ENCODE measurements at places on chromosomes 7 and 10.
A peak's percentile ranks its signal among the peaks of the same experiment; 100 is the strongest.

GRCh38 chr7:153389261-153389660 lies 629.7 kb downstream of the ACTR3B start:
- no peak for DNase-seq

DNA sequence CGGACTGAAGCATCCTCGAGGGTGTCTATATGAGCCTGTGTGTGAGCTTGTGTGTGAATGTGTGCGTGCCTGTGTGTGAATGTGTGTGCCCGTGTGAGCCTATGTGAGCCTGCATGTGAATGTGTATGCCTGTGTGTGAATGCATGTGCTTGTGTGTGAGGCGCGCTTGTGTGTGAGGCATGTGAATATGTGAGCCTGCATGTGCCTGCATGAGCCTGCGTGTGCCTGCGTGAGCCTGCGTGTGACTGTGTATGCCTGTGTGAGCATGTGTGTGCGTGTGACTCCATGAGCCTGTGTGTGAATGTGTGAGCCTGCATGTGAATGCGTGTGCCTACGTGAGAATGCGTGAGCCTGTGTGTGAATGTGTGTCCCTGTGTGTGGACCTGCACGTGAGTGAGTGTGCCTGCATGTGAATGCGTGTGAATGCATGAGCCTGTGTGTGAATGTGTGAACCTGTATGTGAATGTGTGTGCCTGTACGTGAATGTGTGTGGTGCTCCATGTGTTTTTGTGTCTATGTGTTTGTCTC lies 33.4 kb downstream of the PDGFA start:
- DNase-seq, result no peak

DNA sequence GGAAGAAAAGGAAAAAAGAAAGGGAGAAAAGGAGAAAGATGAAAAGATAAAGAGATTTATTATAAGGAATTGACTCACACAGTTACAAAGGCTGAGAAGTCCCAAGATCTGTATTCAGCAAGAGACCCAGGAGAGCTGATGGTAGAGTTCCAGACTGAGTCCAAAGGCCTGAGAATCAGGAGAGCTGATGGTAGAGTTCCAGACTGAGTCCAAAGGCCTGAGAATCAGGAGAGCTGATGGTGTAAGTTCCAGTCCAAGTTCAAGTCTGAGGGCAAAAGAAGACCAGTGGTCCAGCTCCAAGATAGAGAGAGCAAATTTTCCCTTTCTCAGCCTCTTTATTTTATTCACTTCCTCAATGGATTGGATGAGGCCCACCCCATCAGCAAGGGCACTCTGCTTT lies 97.3 kb upstream of the AOAH start:
- DNase-seq, result no peak

DNA sequence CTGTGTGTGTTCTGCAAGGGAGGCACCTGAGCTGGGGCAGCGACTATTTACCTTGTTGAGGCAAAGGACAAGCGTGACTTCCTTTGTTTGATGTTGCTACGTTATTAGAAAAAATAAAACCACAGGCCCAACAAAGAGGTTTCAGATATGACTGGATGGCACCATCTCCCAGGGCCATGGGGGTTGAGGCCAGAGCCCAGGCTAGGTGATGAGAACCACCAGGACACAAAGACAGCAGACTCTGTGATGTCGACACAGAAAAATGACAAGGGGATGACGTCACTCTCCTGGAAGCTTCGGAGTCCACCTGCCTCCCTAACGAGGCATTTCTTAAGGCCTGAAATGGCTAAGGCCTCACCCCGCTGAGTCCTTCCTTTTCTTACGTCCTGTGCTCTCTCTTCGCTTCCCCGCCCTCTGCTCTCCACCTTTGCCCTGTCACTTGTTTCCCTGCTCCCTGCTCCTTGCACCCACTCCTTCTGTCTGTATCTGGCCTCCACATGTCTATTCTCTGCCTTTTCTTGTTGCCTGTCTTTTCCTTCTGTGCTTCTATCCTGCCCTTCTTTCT lies 83.0 kb upstream of the ADRB1 start:
- DNase-seq, result peak; percentile 29

DNA sequence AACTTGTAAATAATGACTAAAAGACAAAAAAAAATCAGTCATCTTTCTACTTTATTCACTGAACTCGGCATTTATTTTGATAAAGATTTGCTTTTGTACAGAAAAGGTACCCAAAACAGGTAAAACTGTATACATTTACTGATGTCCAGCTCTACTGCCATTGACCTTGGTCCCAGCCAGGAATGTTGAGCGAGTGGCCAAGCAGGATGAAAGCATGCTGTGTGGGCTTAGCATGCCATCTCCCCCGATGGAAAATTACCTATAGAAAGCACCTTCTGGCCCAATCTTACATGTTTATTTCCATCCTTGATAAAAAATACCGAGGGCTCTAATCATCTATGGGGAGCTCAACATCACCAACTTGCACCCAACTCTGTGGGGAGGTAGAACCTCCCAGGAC lies 6.8 kb downstream of the PARD3 start:
- no peak for DNase-seq

GRCh38 chr10:102735065-102735562 lies 8.6 kb upstream of the WBP1L start:
- DNase-seq, result no peak

DNA sequence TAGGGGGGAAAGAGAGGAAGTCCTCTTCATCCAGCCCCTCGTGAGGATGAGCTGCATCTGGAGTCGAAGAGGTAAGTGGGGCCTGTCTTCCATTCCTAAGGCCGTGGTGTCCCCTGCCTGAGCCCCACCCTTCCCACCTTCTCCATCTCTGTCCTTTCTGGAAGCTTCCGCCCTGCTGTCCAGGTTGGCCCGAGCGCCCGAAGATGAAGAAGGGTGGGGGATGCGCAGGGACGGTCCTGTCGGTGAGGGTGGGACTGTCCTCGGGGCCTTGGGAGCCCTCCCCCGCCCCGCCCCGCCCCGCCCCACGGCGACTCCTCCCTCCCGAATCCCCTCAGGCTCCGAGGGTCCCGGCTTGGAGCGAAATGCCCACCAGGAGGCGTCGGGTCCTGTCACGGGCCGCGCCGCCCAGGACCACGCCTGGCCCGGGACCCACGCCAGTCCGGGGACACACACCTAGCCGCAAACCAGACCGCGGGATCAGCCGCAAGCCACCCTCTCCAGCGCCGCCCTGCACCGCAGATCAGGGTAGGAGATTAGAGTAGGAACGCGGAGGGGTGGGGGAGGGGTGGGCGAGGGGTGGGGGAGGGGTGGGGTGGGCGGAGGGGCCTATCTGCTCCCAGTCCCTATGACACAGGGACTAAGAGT lies 15.3 kb downstream of the GPRIN2 start:
- no peak for DNase-seq

DNA sequence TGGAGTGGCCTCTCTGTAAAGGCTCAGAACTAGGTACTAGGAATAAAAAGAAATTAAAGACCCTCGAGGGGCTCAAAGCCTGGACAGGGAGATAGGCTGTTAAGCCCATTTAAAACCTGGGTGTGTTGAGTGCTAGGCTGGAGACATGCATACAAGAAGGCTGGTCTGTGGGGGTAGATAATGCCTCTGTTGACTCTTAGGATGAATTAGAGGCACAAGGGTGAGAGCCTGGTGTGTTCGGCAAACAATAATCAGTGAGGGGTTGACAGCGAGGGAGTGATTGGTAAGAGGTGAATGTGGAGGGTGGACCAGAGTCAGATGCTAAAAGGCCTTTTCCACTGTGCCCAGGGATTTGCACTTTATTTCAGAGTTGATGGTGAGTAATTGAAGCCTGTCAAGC lies 12.7 kb downstream of the GSTO2 start:
- DNase-seq, result no peak
